ENCODE measurements at places on chromosomes 16 and 17. TPM values are rescaled to one million over a fixed set of nuclear protein-coding genes. Genes with fewer than 3 reads are reported as not detected.

RASL10B gene
- polyA plus RNA-seq = 7.1 TPM

BAIAP3 gene
- polyA plus RNA-seq = 4.2 TPM

EXOC3L1 gene
- 1.1 TPM for polyA plus RNA-seq

TERB1 gene
- polyA plus RNA-seq = not detected

CHRNE gene
- polyA plus RNA-seq = 0.24 TPM

SOX8 gene
- 5.7 TPM for polyA plus RNA-seq

KRTAP3-1 gene
- not detected for polyA plus RNA-seq

SLC6A2 gene
- polyA plus RNA-seq = 0.23 TPM

CCDC154 gene
- polyA plus RNA-seq = 0.31 TPM

MYH8 gene
- polyA plus RNA-seq = not detected

TMEM98 gene
- polyA plus RNA-seq = 54.5 TPM

C17orf67 gene
- polyA plus RNA-seq = 2.7 TPM

BRD7 gene
- 149 TPM for polyA plus RNA-seq

ENGASE gene
- polyA plus RNA-seq = 8.8 TPM

APOH gene
- not detected for polyA plus RNA-seq

CACNG4 gene
- polyA plus RNA-seq = 1.9 TPM

ZPBP2 gene
- polyA plus RNA-seq = 0.28 TPM
